ENCODE measurements at places on chromosomes 13 and 19.

DNA sequence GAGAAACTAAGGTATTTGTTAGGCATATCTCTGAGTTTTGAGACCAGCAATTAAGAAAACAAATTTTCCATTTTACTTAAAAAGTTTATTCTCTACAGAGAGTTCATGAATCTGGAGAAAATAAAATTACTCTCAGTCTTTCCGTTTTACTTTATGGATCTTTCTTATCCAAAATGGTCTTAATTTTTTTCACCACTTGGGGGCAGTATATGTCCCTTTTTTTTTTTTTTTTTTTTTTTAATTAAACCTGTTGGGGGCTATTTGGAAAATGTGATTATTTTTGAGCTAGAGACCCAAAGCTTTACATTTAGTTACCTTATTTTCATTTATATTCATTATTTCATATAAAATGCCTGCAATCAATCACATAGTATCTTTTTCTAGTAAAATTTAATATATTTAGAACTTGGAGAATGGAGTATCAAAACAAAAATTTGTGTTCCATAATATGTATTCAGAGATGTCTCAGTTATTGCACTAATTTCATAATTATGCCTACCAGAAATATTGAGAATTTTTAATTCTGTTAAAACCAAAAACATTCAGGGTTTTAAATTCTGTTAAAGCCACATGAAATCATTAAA is 27.1 kb downstream of the PIBF1 start:
- no peak for DNase-seq

- no peak for DNase-seq
Measured at GRCh38 chr19:329876-330275, 14.7 kb downstream of the MIER2 start.

- DNase-seq: no peak
Measured at GRCh38 chr19:2317756-2318155, 9.8 kb upstream of the LINGO3 start.

GRCh38 chr19:2302319-2303210 is 5.4 kb downstream of the LINGO3 start:
- DNase-seq: no peak

GRCh38 chr19:5588906-5589676 is 21.3 kb upstream of the TINCR start:
- DNase-seq: no peak

- no peak for DNase-seq
Measured at GRCh38 chr13:65909501-65909900, 1320.6 kb downstream of the PCDH9 start.

DNA sequence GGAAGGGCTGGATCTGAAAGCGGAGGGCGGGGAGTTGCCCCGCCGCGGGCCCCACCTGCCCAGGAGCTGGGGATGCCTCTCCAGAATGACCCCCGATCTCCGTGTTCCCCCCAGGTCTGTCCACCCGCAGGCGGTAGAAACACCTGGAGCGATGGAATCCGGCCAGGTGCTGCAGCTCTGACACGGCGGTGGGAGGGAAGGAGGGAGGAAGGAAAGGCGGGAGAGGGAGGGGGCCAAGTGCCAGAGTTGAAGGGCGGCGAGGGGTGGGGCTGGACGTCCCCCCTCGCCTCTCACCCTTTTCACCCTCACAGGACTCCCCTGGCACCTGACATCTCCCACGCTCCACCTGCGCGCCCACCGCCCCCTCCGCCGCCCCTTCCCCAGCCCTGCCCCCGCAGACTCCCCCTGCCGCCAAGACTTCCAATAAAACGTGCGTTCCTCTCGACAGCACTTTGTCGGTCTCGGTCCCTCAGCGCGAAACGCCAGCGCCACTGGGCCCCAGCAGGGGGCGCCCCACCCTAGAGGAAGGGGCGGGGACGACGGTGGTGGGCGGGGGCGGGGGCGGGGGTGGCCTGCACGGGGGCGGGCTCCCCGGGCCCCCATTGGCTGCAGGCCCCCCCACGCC is 337 bp upstream of the FXYD7 start:
- no peak for DNase-seq

DNA sequence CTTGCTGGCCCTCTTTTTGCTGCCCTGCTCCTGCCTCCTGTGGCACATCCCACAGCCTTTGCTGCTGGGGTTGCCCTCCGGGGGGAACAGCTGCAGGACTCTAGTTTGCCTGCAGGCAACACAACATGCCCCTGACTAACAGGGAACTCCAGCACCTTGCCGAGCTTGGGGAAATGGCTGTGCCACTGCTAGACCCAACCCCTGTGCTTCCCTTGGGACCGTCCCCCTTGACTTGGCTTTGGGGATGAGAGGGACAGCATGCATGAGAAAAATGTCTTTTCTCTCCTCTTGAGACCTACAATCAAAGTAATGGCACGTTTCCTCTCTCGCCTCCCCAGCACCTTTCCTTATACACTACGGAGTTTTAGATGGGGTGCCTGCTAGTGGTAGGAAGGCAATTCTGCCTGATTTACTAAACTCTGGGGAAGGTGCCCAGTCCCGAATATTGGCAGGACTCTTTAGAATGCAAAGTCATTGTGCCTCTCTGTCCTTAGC is 12.4 kb upstream of the VWA8 start:
- no peak for DNase-seq

- DNase-seq: no peak
Measured at GRCh38 chr13:95573221-95573620, 20.7 kb downstream of the CLDN10 start.

- no peak for DNase-seq
Measured at GRCh38 chr13:30731361-30732045, 3.8 kb upstream of the ALOX5AP start.

- DNase-seq: peak; percentile 46
Measured at GRCh38 chr19:46659151-46660007, 1.6 kb downstream of the DACT3 start.

DNA sequence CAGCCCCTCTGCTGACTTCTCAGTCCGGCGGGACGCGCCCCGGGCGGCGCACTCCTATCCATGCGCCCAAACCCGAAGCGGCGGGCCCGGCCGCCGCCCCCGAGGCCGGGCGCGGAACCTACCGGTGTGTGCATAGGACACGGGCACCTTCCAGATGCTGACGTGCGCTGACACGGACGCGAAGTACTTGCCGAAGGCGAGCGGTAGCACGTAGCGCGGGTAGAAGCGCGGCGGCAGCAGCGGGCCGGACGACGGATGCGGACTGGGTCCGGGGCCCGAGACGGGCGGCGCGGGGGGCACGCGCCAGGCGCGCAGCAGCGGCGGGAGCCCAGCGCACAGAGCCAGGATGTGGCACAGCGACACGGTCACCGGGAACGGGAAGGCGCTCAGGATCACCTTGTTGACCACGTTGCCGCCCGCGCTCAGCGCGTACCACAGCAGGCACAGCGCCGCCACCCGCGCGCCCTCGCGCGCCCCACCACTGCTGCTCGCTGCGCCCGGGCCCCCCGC is 338 bp downstream of the SLC35E1 start:
- DNase-seq: no peak

DNA sequence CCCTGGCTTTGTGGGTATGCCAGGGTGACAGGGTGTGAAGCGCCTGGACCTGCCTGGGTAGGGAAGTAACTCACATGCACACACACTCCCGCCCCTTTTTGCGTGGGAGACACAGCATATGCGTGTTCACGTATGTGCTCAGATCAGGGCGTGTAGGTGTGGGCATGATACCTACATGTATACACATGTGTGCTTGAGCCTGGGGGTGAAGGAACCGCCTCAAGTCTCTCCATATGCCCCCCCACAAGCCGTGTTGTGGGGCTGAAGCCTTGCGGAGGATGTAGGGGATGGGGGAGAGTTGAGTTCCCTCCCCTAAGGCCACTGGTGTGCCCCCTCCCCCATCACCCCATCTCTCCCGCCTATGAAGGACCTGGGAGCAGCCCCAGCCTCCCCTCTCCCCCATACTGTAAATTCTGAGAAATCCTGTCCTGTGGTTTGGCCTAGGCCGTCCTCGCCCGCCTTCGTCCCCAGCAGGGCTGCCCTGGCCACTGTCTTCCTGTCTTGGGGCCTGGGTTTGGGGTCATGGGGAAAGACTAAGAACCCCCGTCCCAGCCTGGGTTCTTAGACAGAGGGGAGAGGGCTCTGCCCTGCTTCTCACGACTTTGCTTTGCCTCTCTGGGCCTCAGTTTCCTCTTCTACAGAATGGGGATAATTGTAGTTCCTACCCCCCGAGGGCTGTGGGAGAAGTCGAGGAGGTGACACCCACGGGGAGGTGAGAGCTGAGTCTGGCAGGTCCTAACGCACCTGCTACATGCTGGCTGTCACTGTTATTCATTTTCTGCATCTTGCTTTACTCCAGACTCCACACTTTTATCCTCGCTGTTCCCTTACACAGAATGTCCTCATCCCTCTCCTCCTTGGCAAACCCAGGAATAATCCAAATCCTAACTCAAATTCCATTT is 14.3 kb downstream of the ACTL9 start:
- DNase-seq: no peak

- DNase-seq: no peak
Measured at GRCh38 chr19:1744822-1745563, 8.3 kb upstream of the ONECUT3 start.

DNA sequence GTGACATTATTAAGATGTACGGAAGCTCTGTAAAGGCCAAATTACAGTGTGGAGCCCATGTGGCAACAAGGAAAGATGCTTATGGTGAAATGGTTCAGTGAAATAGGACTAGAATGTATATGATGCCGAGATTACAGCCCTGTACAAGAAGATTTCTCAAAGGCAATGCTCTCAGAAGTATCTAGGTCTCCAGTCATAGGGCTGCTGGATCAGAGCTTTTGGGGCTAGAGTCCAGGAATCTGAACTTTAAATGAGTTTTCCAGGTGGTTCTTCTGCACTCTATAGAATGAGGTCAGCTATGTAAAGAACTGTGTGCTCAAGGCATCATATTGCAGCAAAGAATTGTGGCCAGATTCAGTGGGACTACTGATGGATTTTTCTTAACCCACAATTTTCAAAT is 75.4 kb upstream of the STK24 start:
- no peak for DNase-seq

DNA sequence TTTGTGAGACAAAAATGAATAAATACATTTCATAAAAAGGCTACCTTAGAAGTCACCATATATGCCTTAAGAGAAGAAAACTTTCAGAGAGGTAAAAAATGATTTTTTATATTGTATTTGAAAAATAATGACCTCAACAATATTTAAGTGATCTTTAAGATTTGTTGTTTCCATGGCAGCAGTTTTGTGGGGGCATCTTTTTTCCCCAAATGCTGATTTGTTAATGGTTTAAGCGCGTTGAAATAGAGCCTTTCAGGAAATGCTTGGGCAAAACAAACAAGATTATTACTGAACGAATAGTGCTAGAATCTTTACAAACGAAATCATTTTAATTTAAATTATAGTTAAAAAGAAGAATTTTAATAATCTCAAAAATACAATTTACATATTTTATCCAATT is 103.1 kb upstream of the MYO16 start:
- DNase-seq: no peak

GRCh38 chr13:39410096-39410901 is 192.7 kb downstream of the LHFPL6 start:
- DNase-seq: no peak

DNA sequence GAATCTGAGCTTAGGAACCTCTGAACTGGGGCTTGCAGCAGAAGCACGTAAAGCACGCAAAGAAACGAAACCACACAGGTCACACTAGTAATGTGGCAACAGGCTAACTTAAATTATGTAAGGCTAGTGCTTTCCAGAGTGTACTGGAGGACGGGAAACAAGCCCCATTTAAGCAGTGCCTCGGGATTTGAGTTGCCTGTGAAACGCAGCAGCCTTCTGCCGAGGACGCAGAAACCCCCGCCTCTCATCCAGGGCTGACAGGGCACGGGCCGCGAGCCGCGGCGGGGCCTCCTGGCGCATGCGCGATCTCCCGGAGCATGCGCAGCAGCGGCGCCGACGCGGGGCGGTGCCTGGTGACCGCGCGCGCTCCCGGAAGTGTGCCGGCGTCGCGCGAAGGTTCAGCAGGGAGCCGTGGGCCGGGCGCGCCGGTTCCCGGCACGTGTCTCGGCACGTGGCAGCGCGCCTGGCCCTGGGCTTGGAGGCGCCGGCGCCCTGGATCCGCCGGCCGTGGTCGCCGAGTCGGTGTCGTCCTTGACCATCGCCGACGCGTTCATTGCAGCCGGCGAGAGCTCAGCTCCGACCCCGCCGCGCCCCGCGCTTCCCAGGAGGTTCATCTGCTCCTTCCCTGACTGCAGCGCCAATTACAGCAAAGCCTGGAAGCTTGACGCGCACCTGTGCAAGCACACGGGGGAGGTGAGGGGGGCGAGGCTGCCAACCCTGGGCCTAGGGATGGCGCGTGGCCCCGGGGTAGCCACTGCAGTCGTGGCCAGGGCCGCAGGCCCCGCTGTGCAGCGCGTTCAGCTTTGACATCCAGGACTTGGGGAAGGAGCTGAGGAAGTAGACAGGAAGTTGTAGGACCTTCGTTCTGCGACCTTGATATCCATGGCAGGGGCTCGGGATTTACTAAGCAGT is at the start of gene GTF3A:
TSS of gene GTF3A (plus strand) at position 374 of the 912 bp plus-strand sequence.
- DNase-seq: peak; percentile 70

DNA sequence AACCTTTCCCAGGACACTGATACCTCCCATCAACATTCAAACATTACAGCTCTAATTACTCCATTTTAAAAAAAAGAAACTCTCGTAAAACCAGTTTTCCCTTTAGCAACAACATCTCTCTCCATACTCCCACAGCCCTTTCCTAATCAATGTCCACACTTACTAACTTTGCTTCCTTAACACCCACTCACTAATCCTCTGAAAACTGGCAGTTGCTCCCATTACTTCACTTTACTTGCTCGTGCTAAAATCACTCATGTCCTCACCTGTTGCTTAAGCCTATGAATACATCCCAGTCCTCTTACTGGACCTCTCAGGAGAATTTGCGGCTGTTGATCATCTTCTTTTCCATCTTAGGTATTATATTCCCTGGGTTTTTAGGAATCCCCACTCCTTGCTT is 44.8 kb downstream of the RBM26 start:
- DNase-seq: no peak

GRCh38 chr13:79780240-79780639 is 299.3 kb downstream of the NDFIP2 start:
- DNase-seq: no peak

DNA sequence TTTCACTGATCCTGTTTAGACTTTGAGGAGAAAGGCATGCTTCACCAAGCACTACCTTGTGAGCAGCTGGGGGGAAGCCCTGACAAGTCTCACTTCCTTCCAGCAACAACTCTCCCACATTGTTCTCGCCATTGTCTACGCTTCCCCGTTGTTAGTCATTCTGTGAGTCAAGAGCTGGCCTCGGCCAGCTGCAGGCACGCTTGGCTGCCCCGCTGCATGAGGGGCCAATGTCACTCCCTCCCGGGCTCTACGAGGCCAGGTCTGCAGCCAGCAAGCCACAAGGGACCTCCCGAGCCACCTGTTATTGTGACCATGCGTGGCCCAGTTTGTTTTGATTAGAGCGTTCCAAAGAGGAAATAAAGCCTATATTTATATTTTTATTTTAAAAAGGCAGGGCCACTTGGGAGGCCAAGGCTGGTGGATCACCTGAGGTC is 220.9 kb downstream of the FOXO1 start:
- no peak for DNase-seq

DNA sequence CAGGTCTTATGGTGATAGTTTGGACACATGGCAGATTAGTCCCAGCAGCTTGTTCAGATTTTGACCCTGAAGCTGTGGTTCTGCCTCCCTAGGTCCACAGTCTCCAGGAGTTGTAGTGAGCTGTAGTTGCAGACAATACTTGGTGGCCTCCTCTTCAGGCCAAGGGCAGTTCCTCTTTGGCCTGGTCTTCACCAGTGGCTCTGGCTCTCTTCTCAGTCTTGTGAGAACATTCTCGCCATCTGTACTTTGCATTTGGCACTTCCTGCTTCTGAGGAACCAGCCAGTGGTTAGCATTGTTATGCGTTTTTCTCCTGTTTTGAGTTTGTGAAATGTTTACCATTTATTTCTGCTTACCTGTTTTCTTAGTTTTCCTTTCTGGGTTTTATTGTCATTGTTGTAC is 40.7 kb downstream of the PCCA start:
- no peak for DNase-seq

- no peak for DNase-seq
Measured at GRCh38 chr19:15419413-15420025, 731 bp upstream of the AKAP8L start.

Measured in substantia nigra (tissue), 51 donors.